ENCODE measurements at places on chromosomes 4 and X.

GRCh38 chr4:122796801-122797404 is 29.7 kb upstream of the FGF2 start:
- H3K4me3 ChIP-seq: no peak overlapping the region
- no peak for DNase-seq
- H3K4me1 ChIP-seq: peaks cover 10% of the 10 kb centered on the region

- peak overlapping the region; percentile 97 for H3K4me3 ChIP-seq
- peak overlapping the region; percentile 97 for H3K27ac ChIP-seq
- DNase-seq: peak; percentile 75
- H3K27me3 ChIP-seq: no peaks in the 10 kb centered on the region
These were observed 668 bp upstream of the TAPT1 start for GRCh38 chr4:16226816-16227461.

DNA sequence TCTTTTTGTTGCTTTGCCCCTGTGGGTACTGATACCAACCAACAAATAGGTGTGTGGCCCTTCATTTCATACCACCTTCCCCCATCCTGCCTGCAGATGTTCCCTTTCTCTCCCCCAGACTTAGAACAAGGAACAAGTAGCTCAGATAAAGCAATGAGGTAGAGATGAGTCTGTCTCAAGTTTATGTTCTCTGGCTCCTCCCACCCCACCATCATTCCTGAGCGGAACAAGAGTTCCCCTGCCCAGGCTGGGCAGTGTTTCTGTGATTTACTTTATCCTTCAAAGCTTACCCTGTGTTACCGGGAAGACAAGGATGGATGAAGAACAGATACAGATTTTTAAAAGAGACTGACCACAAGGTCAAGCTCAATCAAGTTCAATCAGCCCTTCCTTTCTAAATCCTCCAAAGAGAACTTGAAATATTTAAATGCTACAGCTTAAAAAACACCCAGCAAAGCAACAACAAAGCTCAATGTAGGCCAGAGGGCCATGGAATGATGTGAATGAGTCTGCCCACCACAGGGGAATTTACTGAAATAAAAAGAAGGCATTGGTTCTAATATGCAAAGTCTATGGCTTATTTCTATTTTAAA is 80.1 kb upstream of the UCP1 start:
- peak overlapping the region; percentile 19 for H3K27ac ChIP-seq
- H3K36me3 ChIP-seq: peaks cover 58% of the 10 kb centered on the region
- H3K4me1 ChIP-seq: peaks cover 28% of the 10 kb centered on the region

GRCh38 chr4:1749370-1749769 is 28.0 kb downstream of the TACC3 start:
- H3K27me3 ChIP-seq: no peaks in the 10 kb centered on the region
- DNase-seq: no peak
- no peaks in the 10 kb centered on the region for H3K4me1 ChIP-seq
- no peak overlapping the region for H3K27ac ChIP-seq

- H3K4me3 ChIP-seq: no peak overlapping the region
- DNase-seq: no peak
- no peaks in the 10 kb centered on the region for H3K27me3 ChIP-seq
- no peaks in the 10 kb centered on the region for H3K36me3 ChIP-seq
- no peak overlapping the region for H3K27ac ChIP-seq
These were observed 63.0 kb upstream of the RBPJ start for GRCh38 chr4:26257850-26258249.

DNA sequence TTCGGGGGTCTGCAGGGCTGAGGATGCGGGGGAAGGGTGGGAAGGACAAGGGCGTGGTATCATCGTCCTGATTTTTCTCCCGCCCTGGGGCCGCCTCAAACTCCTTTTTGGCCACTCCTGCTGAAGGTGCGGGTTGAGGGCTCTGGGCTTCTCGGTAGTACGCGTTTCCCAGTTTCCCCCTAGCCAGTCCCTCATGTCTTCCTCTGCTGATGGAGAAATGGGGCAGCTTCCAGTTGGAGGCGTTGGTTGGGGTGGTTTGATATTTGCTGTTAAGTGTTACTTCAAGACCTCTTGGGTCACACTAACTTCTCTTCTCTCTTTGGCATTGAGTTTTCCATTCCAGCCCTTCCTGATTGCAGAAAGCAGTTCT is 482 bp downstream of the GSTCD start:
- peaks cover 33% of the 10 kb centered on the region for H3K4me1 ChIP-seq
- peak overlapping the region; percentile 99 for H3K4me3 ChIP-seq
- no peaks in the 10 kb centered on the region for H3K27me3 ChIP-seq
- peaks cover 12% of the 10 kb centered on the region for H3K36me3 ChIP-seq
- no peak for DNase-seq

DNA sequence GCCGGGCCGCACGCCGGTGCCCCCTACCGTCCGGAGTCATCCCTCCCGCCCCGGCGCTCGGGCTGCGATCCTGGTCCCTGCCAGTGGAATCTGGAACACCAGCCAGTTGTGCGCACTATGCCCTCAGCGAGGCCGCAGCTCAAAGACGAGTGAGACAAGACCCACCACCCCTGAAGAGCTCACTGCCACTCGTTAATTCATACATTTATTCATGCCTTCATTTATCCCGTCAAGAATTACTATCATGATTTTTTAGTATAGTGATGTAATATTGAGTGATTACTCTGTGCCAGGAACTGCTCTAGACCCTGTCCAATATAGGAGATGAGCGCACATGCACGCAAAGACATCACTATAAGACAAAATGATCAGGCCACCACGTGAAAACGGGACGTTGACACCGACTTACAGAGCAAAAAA is 247 bp upstream of the PPA2 start:
- peaks cover 10% of the 10 kb centered on the region for H3K4me1 ChIP-seq
- H3K4me3 ChIP-seq: peak overlapping the region; percentile 98
- H3K27me3 ChIP-seq: no peaks in the 10 kb centered on the region
- H3K36me3 ChIP-seq: peaks cover 18% of the 10 kb centered on the region

GRCh38 chr4:109592367-109592766 is 32.3 kb downstream of the MCUB start:
- no peak overlapping the region for H3K4me3 ChIP-seq
- H3K27ac ChIP-seq: no peak overlapping the region
- no peak for DNase-seq
- H3K36me3 ChIP-seq: no peaks in the 10 kb centered on the region

DNA sequence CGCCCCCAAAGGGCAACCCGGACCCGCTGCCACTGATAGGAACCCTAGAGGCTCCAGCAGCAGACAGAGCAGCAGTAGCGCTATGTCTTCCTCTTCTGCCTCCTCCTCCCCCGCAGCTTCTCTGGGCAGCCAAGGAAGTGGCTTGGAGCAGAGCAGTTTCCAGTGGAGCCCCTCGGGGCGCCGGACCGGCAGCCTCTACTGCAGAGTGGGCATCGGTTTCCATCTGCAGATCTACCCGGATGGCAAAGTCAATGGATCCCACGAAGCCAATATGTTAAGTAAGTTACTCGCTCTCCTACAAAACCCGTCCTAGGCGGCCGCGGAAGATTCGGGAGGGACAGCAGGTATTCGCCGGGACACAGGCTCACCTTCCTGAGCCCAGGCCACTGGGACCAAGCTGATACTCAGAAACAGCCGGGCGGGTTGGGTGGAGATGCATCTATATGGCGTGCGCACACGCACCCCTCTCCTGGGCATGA is 477 bp downstream of the FGF5 start:
- H3K4me3 ChIP-seq: peak overlapping the region; percentile 93
- H3K4me1 ChIP-seq: peaks cover 36% of the 10 kb centered on the region
- DNase-seq: no peak
- peaks cover 100% of the 10 kb centered on the region for H3K27me3 ChIP-seq

GRCh38 chrX:15350329-15350996 is 15.1 kb upstream of the PIGA start:
- H3K27ac ChIP-seq: peak overlapping the region; percentile 30
- H3K27me3 ChIP-seq: peaks cover 4% of the 10 kb centered on the region
- H3K36me3 ChIP-seq: no peaks in the 10 kb centered on the region
- H3K4me3 ChIP-seq: no peak overlapping the region
- peaks cover 13% of the 10 kb centered on the region for H3K4me1 ChIP-seq

- DNase-seq: no peak
- peaks cover 5% of the 10 kb centered on the region for H3K4me1 ChIP-seq
- no peaks in the 10 kb centered on the region for H3K27me3 ChIP-seq
- H3K36me3 ChIP-seq: peaks cover 4% of the 10 kb centered on the region
- no peak overlapping the region for H3K27ac ChIP-seq
- no peak overlapping the region for H3K4me3 ChIP-seq
These were observed 9.8 kb upstream of the RTL5 start for GRCh38 chrX:72141372-72142004.

Measured in type B pancreatic cell (in vitro differentiated cells).